Naive thymus-derived CD8-positive, alpha-beta T cell (primary cell): ENCODE measurements at places on chromosomes 6 and 20. TPM values are rescaled to one million over a fixed set of nuclear protein-coding genes. Genes with fewer than 3 reads are reported as not detected.

DNA sequence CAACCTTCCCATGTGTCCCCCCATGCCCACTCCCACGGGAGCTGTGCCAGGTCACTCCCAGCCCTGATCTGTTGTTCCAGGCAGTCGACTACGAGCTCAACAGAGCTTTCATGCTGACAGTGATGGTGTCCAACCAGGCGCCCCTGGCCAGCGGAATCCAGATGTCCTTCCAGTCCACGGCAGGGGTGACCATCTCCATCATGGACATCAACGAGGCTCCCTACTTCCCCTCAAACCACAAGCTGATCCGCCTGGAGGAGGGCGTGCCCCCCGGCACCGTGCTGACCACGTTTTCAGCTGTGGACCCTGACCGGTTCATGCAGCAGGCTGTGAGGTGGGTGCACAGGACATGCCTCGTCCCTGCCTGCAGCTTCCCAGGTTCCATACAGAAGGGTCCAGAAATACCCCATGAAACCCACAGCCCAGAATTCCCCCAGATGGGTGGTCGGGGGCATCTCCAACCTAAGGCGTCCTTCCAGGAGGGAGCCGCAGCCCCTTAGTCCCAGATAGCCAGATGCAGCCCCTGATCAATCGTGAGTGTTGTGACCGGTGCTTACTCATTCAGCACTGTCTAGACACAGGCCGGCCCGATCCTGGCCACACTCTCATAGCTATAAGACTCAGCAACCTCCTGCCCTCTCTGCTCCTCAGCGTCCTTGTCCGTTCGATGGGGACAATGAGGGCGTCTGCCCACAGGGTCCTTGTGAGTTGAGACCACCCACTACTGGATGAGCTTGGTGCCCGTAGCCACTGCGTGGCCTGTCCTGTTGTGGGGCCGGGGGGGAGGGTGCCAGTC lies 142.1 kb downstream of the TAF4 start:
- DNase-seq, result no peak
- H3K27ac ChIP-seq, result no peak overlapping the region
- H3K4me3 ChIP-seq, result no peak overlapping the region
- no peaks in the 10 kb centered on the region for H3K27me3 ChIP-seq
- H3K4me1 ChIP-seq, result no peaks in the 10 kb centered on the region
- H3K36me3 ChIP-seq, result no peaks in the 10 kb centered on the region

DNA sequence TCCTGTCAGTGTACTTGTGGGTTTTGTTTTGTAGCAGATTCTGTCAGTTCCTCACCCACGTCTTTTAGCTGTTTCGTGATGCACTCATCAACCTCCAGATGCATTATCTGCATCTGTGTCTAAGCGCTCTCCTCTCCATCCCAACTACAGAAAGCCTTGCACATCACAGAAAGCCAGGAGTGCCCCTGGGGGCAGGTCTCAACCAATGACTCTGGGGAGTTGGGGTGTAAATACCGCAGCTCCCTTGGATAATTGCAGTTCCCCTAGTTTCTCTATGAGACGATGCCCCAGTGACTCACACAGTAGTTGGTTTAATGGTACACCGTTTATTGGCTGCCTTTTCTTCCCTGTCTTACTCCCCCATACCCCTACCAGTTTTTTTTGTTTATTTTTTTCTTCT lies 158.1 kb downstream of the SOX4 start:
- no peak overlapping the region for H3K4me3 ChIP-seq
- H3K27me3 ChIP-seq, result peaks cover 2% of the 10 kb centered on the region
- no peak for DNase-seq
- no peak overlapping the region for H3K27ac ChIP-seq
- no peaks in the 10 kb centered on the region for H3K4me1 ChIP-seq
- no peaks in the 10 kb centered on the region for H3K36me3 ChIP-seq

DNA sequence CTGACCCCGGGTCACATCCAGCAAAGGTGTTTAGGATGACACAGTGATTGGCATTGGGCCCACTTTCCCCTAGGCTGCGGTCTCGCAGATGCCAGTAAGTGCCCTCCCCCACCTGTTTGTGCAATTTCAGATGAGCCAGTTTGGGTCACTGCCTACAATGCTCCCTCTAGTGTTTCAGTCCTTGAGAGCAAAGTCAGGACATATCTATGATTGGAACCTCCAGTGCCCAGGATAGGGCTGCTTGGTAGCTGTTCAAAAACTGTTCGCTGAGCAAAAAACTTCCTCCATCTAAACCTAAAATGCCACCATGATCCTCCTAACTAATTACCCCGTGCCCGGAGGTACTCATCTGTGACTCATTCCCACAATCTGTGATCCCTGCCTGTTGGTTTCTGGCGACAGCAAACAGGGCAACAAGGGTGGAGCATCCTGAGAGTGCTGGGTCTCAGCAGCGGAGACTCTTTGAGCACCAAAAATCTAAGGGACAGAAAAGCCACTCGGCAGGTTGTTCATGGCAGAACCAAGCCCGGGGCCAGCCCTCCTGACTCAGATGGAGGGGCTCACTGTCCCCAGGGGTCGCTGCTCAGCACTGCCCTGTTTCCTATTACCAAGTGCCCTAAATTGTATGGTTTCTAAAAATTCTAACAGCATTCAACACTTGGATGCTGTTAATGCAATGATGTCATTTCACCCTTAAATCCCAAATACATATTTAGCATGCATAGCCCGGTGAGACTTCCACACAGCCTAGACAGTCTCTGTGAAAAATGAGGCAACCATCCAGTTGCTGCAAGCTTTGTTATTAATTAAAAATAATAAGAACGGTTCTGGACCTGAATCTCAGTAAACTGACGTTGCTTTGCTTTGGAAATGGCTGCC lies 5.0 kb downstream of the VSX1 start:
- H3K27me3 ChIP-seq, result peaks cover 73% of the 10 kb centered on the region
- no peak overlapping the region for H3K4me3 ChIP-seq
- H3K4me1 ChIP-seq, result peaks cover 13% of the 10 kb centered on the region
- no peak for DNase-seq
- H3K27ac ChIP-seq, result no peak overlapping the region
- peaks cover 5% of the 10 kb centered on the region for H3K36me3 ChIP-seq

Gene SYCP2
- total RNA-seq, result 8.3 TPM

GRCh38 chr6:48016020-48016755 lies 94.8 kb downstream of the PTCHD4 start:
- no peak overlapping the region for H3K4me3 ChIP-seq
- no peak overlapping the region for H3K27ac ChIP-seq
- DNase-seq, result no peak
- no peaks in the 10 kb centered on the region for H3K4me1 ChIP-seq

- H3K4me3 ChIP-seq, result peak within 1 kb of the TSS; percentile 94
- peak within 1 kb of the TSS; percentile 98 for H3K27ac ChIP-seq
- H3K4me1 ChIP-seq, result peaks cover 14% of the 10 kb centered on the region
- H3K27me3 ChIP-seq, result no peaks in the 10 kb centered on the region
These were observed at the start of gene SHLD1 for GRCh38 chr20:5749952-5750779. Gene SHLD1 (plus strand): TSS chr20:5750401. CDS start chr20:5772866, 22,465 bp downstream.

Gene ADGRF5
- total RNA-seq, result not detected

DNA sequence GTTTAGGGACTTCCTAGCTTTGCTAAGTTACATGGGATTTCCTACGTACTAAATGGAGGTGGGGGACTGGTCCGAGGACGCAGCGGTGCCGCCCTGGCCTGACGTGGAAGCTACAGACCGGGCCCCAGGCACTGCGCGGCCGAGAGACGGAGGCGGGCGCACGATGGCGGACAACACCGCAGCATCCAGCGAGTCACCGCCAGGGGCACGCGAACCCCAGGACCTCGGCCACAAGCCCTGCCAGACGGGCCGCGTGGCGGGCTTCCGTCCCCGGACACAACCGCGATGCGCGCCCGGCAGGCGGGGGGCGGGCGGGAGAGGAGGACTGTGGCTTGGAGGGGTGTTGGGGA lies 1516.9 kb upstream of the DEFB115 start:
- DNase-seq, result no peak
- no peaks in the 10 kb centered on the region for H3K4me1 ChIP-seq
- H3K27me3 ChIP-seq, result peaks cover 2% of the 10 kb centered on the region
- H3K36me3 ChIP-seq, result peaks cover 17% of the 10 kb centered on the region
- H3K27ac ChIP-seq, result no peak overlapping the region

Gene KIF6
- not detected for total RNA-seq

Gene GABRR1
- not detected for total RNA-seq

GRCh38 chr20:58056021-58056591 lies 172.3 kb downstream of the ANKRD60 start:
- H3K36me3 ChIP-seq, result no peaks in the 10 kb centered on the region
- DNase-seq, result no peak
- peaks cover 75% of the 10 kb centered on the region for H3K27me3 ChIP-seq
- H3K27ac ChIP-seq, result no peak overlapping the region

- no peak overlapping the region for H3K27ac ChIP-seq
- H3K36me3 ChIP-seq, result no peaks in the 10 kb centered on the region
- DNase-seq, result no peak
- no peaks in the 10 kb centered on the region for H3K4me1 ChIP-seq
- H3K27me3 ChIP-seq, result peaks cover 3% of the 10 kb centered on the region
- no peak overlapping the region for H3K4me3 ChIP-seq
These were observed 251.6 kb downstream of the ADGB start for GRCh38 chr6:146850238-146850896.

DNA sequence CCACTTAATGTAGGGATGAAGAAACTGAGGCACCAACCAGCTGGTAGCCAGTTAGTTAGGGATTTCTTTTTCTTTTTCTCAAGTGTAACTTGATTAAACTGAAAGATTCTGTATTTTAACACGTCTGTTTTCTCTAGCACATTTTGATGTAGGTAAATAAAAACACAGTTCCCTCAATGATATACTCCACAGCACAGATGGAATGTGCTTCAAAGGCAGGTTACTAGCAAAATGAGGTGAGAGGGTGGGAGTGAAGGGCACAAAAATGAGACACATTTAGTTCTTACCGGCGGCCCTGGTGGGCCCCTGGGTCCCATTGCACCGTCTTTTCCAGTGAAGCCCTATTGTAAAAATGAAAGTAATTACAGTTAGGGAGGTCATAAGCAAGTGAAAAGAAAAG lies 108.9 kb downstream of the COL12A1 start:
- no peak for DNase-seq
- no peak overlapping the region for H3K4me3 ChIP-seq
- no peak overlapping the region for H3K27ac ChIP-seq
- H3K36me3 ChIP-seq, result no peaks in the 10 kb centered on the region
- no peaks in the 10 kb centered on the region for H3K27me3 ChIP-seq

GRCh38 chr6:144437105-144437504 lies 152.0 kb downstream of the UTRN start:
- H3K4me3 ChIP-seq, result no peak overlapping the region
- H3K27me3 ChIP-seq, result no peaks in the 10 kb centered on the region
- H3K4me1 ChIP-seq, result no peaks in the 10 kb centered on the region
- no peak for DNase-seq
- H3K27ac ChIP-seq, result no peak overlapping the region
- H3K36me3 ChIP-seq, result peaks cover 61% of the 10 kb centered on the region

DNA sequence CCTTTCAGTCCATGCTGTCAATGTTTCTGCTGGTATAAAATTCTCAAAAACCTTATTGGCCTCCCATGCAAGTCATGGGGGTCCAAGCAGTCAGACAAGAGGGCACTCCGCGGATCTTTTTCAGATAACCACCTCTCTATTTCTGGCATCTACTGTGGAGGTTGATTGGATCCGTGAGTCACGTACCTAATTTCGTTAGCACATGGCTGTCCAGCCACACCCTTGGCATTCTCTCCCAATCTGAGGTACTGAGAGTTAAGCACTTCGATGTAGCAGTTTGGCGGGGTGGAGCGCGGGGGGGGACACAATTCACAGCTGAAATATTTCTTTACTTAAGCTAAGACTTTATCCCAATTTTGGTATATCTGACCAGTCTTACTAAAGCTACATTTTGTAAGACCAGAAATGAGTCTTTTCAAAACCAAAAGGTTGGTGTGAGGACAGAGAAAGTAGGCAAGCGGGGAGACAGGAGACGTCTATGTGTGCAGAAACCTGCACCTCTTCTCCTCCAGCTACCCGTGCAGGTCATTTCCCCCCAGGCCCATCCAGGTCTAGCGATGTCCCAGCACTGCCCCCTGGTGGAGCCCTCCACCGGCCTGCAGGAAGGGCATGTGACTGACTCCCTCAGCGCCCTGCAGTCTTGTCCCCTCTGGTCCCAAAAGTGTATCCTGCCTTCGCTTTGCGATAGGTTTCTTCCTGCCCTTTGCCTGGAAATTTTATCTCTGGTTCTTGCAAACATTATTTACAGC lies 113.1 kb downstream of the ADAT2 start:
- no peaks in the 10 kb centered on the region for H3K36me3 ChIP-seq
- no peak overlapping the region for H3K27ac ChIP-seq
- peak; percentile 70 for DNase-seq

Gene NSFL1C
- 70.3 TPM for total RNA-seq

Gene PAK5
- total RNA-seq, result not detected
